ENCODE measurements at places on chromosomes 2 and 18. TPM values are rescaled to one million over a fixed set of nuclear protein-coding genes. Genes with fewer than 3 reads are reported as not detected.

Gene GKN1
- total RNA-seq: not detected

Gene TRIM43
- total RNA-seq: 0.18 TPM

Gene CCDC74B
- 10.6 TPM for total RNA-seq

Gene IL36G
- total RNA-seq: not detected

Gene CERKL
- 4.5 TPM for total RNA-seq

Gene CTAGE1
- total RNA-seq: not detected

Gene NT5DC4
- not detected for total RNA-seq

Gene SPIRE1
- total RNA-seq: 36.6 TPM

Data from metanephros (tissue), 2 donors.